ENCODE measurements at places on chromosomes 1 and 21.

- DNase-seq = no peak
Observed at GRCh38 chr1:225299624-225300023, 128.2 kb downstream of the LBR start.

- no peak for DNase-seq
Observed at GRCh38 chr1:63277195-63278192, 44.9 kb upstream of the FOXD3 start.

DNA sequence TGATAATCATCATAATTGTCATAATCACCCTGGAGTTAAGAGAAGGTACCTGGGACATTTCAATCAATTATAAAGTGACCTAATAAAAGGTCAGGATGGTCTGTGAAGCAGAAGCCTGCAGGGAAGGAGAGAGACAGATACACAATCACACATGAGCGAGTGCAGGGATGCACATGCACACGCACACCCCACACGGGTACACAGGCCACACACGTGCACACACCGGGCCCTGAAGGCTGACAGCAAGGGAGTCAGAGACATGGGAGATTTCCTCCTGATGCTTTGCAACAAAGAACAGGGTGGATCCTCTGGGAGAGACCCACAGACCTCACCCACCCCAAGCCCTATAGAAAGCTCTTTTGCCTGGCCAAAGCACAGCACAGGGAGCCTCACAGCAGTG lies 82.3 kb upstream of the ZC3H12A start:
- no peak for DNase-seq

GRCh38 chr1:83583351-83584014 lies 415.4 kb downstream of the TTLL7 start:
- DNase-seq = no peak

GRCh38 chr1:30657131-30658013 lies 66.0 kb downstream of the MATN1 start:
- DNase-seq = no peak

- no peak for DNase-seq
Observed at GRCh38 chr1:180851995-180852887, 60.5 kb upstream of the KIAA1614 start.

GRCh38 chr1:38589036-38589435 lies 270.5 kb downstream of the RRAGC start:
- DNase-seq = no peak

- no peak for DNase-seq
Observed at GRCh38 chr21:28818663-28819278, 173.9 kb downstream of the LTN1 start.

All from ecto neural progenitor cell (in vitro differentiated cells).